Foreskin fibroblast (primary cell): ENCODE measurements at places on chromosomes 11 and 22.

DNA sequence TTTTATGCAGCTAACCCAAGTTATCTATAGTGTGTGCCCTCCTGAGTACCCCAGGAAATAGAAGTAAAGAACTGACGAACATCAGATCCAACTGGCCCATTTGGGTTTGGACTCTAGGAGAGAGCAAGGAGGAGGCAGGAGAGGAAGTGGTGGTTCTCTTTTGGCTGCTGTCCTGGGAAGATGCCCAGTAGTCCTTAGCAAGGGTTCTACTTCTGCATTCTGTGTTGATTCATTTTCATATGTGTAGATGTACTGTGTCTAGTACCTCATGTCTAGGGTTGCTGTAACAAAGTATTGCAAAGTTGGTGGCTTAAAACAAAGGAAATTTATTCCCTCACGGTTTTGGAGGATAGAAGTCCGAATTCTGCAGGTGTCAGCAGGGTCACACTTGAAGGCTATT is 6.6 kb upstream of the MMP27 start:
- DNase-seq, result no peak

DNA sequence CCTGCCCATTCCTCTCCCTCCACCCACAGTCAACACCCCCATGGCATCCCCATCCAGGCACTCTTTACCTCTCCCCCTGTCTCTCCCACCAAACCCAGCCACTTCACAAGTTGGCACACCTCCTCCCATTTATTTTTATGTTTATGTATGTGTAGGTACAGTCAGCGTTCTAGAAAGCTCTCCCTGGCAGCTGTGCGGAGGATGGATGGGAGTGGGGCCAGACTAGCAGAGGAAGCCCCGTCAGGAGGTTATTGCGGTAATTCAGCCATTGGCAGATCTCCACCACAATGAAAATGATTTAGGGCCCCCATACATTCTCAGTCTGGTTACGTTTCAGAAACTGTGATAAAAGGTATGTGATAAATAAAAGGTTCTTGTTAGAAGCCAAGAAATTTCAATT is 51.3 kb downstream of the BTG4 start:
- no peak for DNase-seq

DNA sequence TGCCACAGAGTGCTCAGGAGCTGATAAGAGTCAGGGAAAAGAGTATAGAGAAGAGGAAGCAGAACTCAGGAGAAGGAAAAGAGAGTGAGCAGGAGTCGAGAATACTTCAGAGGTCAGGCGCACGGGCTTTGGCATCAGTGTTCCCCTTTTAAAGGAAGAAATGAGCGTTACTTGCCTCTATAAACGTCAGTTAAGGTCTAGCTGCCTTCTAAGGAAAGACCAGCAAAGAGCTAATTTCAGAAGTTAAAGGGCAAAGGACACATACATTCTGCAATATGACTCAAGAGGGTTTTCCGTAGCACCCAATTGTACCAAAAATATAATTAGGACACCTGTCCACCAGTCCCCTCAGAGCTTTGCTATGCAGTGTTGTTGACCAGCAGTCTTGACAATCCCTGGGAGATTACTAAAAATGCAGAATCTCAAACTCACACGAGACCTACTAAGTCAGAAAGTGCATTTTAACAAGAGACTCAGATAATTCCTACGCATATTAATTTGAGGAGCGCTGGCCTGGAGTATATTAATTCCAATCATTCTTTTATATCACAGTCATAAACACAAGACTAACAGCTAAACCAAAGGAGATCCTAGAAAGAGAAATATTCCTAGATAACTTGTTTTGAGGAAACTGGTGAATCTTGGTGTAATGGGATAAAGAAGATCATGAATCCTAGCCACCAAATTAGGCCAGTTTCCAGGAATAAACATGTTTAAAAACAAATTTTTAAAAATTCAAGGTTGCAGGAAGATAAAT is 249.0 kb downstream of the CADM1 start:
- DNase-seq, result no peak

DNA sequence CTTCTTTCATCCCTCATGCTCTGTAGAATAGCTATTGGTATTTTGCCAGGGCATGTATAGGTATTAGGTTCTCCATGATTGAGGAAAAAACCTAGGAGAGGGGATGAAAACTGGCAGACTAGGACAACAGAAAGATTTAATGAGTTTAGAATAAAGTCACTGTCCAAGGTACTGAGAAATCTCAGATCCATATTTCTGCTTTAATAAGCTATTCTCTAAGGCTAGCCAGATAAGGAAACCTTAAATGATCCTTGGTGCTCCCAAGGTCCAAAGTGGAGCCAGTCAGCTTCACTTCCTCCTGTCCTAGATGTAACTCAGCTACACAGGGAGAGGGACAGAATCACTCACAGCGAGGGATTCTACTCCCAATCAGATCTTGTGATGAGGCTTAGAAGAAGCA is 13.7 kb upstream of the CSNK2A3 start:
- DNase-seq, result peak; percentile 40

- no peak for DNase-seq
Observed at GRCh38 chr11:12185106-12185690, 74.8 kb downstream of the MICAL2 start.

- no peak for DNase-seq
Observed at GRCh38 chr22:43118953-43119458, 8.5 kb downstream of the BIK start.

GRCh38 chr11:17917556-17917955 is 95.3 kb downstream of the SERGEF start:
- no peak for DNase-seq

- DNase-seq, result no peak
Observed at GRCh38 chr22:25161916-25162530, 37.6 kb upstream of the CRYBB3 start.

DNA sequence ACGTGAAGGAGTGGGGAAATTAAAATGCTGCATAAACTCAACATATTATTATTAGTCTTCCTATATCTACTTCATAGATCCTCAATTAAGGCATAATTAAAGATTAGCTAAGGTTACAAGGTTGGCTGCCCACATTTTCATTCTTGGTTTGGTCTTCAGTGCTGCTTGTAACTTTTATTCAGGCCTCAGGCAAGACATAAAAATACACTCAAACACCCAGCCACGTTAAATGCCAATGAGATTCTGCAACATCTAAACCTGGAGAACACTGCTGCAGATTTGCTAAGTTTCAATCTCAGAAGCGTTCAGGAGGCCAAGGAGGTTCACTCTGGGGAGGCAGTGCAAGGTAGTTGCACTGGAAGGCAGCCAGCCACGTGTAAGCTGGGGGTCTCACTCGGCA is 358.7 kb upstream of the NARS2 start:
- no peak for DNase-seq

DNA sequence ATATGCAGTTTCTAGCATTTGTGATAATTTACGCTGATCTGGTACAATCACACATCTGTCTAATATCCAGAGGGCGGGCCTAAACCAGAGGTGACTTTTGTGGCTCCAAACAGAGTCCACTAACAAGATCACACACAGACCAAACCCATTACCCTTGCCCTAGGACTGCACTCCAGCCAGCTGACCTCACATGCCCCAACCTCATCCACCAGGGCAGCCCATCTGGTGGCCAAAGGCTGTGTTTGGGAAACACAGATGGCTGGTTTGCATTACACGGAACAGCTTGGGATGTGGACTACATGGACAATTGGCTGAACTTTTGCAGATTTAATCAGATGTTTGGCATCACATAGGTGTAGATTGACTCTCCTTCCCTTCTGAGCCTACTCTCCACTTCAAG is 228.2 kb downstream of the GRIK4 start:
- no peak for DNase-seq

GRCh38 chr11:61071913-61072312 is 30.4 kb upstream of the CD5 start:
- DNase-seq, result no peak

- no peak for DNase-seq
Observed at GRCh38 chr11:17735818-17736578, 1.4 kb downstream of the KCNC1 start.

GRCh38 chr22:47859881-47860525 is 1097.6 kb downstream of the TBC1D22A start:
- DNase-seq, result no peak

DNA sequence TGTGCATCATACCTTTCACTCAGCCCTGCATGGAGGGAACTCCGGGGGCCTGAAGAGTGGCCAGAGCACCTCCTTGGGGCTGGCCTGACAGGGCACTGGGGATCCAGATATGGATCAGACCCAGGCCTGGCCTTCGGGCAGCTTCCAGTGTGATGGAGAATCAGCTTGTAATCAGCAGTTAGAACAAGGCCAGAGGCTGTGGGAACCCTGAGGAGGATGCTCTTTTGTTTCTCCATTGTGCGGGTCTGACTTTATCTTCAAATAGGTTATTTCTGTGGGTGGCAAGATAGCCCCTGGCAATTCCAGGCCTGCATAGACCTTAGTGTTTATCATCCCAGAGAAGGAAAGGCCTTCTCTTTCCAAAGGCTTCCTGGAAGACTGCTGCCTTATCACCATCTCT is 12.3 kb downstream of the DGAT2 start:
- DNase-seq, result no peak

DNA sequence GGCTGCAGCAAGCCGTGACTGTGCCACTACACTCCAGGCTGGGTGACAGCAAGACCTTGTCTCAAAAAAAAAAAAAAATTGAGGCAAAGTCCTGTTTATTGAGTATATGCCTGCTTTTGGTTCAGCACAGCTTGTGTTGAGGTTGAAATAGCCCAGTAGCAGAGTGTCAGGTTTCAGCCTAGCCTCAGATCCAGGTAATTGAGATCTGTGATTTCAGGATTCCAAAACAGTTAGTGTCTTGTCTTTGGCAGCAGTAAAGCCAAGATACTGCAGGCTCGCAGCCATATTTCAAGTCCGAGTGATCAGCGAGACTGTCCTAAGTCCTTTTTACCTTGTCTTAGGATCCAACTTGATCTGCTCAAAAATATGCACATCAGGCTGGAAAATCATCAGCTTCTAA is 27.0 kb downstream of the CUL5 start:
- DNase-seq, result no peak

GRCh38 chr11:723120-723883 is 17.3 kb downstream of the EPS8L2 start:
- no peak for DNase-seq

DNA sequence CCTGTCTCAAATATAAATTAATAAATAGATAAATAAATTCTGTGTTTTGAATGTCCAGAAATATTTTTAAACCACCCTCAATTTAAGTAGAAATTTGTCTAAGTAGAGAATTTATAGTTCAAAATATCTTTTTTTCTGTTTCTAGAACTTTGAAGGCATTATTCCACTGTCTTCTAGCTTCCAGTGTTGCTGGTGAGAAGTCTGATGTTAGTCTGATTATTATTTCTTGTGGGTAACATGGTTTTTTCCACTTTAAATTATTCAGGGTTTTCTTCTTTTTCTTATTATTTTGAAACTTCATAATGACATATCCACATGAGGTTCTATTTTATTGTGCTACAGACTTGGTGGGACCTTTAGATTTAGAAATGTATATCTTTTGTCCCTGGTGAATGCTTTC is 46.4 kb upstream of the HEPHL1 start:
- no peak for DNase-seq

DNA sequence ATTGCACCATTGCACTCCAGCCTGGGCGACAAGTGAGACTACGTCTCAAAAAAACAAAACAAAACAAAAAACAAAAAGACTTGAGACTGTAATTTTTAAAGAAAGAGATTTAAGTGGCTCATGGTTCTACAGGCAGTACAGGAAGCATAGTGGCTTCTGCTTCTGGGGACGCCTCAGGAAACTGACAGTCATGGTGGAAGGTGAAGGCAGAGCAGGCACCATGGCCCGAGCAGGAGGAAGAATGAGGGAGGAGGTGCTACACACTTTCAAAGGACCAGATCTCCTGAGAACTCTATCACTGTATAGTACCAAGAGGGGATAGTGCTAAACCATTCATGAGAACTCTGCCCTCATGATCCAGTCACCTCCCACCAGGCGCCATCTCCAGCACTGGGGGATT is 52.0 kb downstream of the CBL start:
- no peak for DNase-seq

- no peak for DNase-seq
Observed at GRCh38 chr11:62411524-62411923, 7.3 kb upstream of the SCGB1A1 start.

DNA sequence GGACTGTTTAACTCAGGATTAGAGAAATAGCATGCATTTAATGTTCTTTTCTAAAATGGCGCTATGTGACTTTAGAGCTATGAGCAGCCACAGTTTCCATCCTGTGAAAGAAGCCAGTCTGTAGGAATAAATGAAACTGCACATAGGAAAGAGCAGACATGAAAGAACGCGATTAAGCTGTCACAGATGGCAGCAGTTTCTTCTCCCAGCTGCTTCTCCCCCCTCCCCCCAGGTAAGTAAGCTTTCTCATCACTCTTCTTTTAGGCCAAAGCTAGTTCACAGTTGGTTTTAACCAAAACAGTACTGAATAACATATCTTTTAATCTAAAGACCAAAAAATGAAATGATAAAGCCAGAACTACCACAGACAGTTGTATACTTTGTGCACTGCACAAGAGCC is 266.4 kb downstream of the KCNA4 start:
- no peak for DNase-seq

DNA sequence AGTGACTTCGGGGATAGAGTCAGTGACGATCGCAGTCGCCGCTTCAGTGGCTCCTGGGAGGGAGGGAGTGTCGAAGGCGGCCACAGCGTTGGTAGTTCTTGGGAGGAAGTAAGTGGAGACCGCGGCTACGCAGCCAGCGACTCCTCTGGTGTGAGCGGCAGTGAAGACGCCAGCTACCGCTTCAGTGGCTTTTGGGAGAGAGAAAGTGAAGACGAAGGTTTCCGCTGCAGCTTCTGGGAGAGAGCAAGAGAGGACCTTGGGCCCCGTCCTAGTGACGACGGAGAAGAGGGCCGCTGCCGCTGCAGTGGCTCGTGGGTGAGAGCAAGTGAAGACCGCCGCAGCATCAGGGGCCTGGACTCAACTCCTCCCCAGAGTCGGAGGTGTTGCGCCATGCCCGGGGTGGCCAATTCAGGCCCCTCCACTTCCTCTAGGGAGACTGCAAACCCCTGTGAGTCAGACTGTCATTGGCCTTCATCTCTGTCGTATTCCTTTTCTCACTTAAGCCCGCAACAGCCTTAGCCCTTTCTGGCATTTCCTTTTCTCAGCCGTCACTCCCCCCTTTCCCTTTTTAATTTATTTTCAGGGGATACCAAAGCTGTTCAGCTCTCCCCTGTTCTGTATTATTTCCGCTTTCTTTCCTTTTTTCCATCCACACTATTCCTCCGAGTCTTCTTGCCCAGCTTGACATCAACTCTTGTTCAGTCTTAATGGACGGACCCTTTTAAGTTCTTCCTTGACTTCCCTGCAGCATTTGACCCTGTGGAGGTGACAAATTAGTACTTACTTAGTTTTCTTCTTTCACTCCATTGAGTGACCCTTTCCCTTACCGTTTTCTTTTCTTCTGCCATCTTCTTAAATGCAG is 1.0 kb downstream of the ANKRD42 start:
- peak; percentile 82 for DNase-seq

GRCh38 chr11:32070692-32071091 is 20.2 kb upstream of the RCN1 start:
- DNase-seq, result no peak

- DNase-seq, result peak; percentile 18
Observed at GRCh38 chr11:13837286-13837685, 125.2 kb upstream of the SPON1 start.

DNA sequence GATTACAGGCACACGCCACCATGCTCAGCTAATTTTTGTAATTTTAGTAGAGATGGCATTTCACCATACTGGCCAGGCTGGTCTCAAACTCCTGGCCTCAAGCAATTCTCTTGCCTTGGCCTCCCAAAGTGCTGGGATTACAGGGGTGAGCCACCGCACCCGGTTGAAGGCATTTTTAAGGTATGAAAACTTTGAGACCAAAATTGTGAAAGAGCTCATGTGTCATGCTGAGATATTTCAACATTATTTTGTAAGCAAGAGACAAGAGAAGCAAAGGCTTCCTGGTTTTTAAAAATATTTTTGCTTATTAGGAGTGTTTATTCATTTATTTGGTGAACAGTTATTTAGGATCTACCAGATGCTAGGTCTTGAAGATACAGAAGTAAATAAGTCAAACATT is 6.8 kb downstream of the NHERF4 start:
- peak; percentile 56 for DNase-seq
